ENCODE measurements at places on chromosomes 12 and 14.

- no peak for DNase-seq
Measured at GRCh38 chr14:76109087-76109880, 42.4 kb upstream of the GPATCH2L start.

DNA sequence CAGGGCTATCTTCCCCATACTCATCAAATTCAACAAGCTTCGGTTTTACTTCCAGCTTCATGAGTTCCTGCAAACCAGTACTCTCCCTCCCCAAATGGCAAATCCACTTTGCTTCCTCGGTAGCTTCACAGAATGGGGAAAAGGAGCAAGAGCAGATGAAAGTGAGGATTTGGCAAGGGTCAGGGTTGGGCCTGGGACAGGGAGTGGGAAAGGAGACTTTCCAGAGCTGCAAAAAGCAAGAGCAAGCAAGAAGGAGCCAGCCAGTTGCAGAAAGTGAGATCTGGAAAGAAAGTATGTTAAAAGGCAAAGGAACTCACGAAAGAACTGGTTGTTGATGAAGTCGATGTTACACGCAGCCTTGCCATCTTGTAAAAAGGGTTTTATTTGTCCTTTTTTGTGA is 522.8 kb upstream of the TBX3 start:
- DNase-seq, result no peak

- DNase-seq, result no peak
Measured at GRCh38 chr14:90177539-90178189, 78.7 kb upstream of the PSMC1 start.

DNA sequence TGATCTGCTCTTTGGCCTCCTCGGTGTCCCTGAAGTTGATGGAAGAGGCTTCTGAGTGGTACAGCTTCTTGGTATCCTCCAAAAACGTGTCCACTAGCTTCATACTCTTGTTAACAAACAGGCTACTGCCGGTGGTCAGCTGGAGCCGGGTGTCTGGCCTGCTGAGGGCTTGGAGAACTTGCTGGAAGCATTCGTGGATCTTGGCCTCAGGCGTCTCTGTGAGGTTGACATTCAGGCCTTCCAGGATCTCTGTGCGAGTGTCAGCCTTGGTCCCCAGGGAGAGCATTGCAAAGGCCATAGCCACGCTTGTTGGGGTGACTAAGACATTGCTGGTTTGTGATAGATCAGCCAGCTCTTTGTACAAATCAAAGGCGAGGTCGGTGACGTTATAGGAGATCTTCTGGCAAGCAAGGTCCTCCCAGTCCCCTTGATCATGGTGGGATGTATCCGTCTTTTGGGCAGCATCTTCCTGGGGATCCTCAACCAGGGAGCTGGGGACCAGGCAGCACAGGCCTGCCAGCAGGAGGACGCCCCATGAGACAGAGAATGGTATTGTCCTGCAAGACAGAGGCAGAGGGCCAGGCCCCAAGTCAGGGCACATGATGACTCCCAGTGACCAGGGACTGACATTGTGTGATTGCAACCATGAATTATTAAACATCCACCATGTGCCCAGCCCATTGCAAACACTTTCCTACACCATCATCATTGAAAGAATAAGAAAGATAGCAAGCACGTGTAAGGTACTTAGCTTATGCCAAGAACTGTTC is 22.1 kb downstream of the SERPINA1 start:
- DNase-seq, result no peak

DNA sequence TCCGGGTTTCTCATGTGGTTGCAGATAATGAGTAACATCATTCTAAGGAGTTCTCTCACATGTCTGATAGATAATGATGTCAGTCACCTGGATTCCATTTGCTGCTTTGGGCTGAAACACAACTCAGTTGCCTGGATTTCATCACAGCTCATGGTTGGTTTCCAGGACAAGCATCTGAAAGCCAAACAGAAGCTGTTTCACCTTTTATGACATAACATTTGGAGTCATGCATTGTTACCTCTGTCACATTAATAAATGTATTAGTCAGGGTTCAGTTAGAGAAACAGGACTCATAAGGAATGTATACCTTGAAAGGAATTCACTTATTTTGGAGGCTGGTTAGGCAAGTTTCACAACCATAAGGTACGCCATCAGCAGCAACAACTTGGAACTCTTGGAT is 251.9 kb upstream of the ATXN7L3B start:
- no peak for DNase-seq
